ENCODE measurements at places on chromosomes 5 and 9. TPM values are rescaled to one million over a fixed set of nuclear protein-coding genes. Genes with fewer than 3 reads are reported as not detected.

Gene CATSPER3
- 0.54 TPM for total RNA-seq

Gene BRD3OS
- 31.6 TPM for total RNA-seq

Gene RAI14
- 259 TPM for total RNA-seq

Gene PCDHB13
- 12.7 TPM for total RNA-seq

Gene C9
- total RNA-seq = not detected

Gene PCDHA1
- total RNA-seq = 0.69 TPM

Gene DDX41
- total RNA-seq = 125 TPM

Gene PAEP
- not detected for total RNA-seq

Gene GBGT1
- 1.3 TPM for total RNA-seq

Gene COX7C
- 489 TPM for total RNA-seq

Gene JAKMIP2
- total RNA-seq = 88.2 TPM

Gene PCDHGC5
- 4.0 TPM for total RNA-seq

Gene PRDM9
- not detected for total RNA-seq

Gene LMX1B
- total RNA-seq = 0.27 TPM

Gene SPIN1
- total RNA-seq = 88.2 TPM

Gene PALM2AKAP2
- total RNA-seq = 1.0 TPM

Gene SPINK4
- total RNA-seq = not detected

Gene TMC1
- total RNA-seq = not detected

Gene PCDHGB1
- total RNA-seq = 9.6 TPM

Gene CFAP157
- 0.61 TPM for total RNA-seq

Gene OBP2B
- not detected for total RNA-seq

Gene C9orf152
- not detected for total RNA-seq

Gene TENT4A
- 23.7 TPM for total RNA-seq

Gene POU5F2
- 1.5 TPM for total RNA-seq

Gene SLC34A1
- not detected for total RNA-seq

Data from glutamatergic neuron (in vitro differentiated cells).